ENCODE measurements at places on chromosomes 6 and 20.
A peak's percentile ranks its signal among the peaks of the same experiment; 100 is the strongest.

- no peak for DNase-seq
These were observed 250.8 kb upstream of the HTR1E start for GRCh38 chr6:86686496-86686895.

GRCh38 chr6:150680510-150680909 is 80.8 kb downstream of the PLEKHG1 start:
- DNase-seq = no peak

DNA sequence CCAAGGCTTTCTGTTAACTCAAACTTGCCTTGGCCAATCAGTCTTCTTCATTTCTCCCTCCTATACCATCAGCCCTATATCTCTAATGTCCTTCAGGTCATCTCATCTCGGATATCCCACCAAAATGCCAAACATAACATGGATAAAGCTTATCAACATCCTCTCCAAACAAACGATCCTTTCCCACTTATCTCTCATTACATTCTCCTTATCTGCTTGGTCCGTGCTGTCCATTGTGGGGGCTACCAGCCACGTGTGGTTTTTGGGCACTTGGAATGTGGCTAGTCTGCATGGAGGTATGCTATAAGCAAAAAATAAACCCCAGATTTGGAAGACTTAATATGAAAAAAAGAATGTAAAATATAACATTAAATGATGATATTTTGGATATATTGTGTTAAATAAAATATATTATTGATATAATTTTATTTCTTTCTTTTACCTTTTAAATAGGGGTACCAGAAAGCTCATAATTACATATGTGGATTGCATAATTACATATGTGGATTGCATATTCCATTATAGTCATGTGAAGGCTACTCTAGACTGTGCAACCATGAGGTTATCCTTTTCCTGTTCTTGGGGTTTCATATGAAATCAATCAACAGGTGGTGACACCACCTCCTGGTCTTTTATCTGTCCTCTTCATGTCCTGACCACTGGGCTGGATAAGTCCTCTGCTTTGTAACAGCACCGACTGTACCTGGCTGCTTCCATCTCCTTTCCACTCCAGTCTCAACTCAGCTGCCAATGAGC is 123.0 kb downstream of the CD83 start:
- no peak for DNase-seq

DNA sequence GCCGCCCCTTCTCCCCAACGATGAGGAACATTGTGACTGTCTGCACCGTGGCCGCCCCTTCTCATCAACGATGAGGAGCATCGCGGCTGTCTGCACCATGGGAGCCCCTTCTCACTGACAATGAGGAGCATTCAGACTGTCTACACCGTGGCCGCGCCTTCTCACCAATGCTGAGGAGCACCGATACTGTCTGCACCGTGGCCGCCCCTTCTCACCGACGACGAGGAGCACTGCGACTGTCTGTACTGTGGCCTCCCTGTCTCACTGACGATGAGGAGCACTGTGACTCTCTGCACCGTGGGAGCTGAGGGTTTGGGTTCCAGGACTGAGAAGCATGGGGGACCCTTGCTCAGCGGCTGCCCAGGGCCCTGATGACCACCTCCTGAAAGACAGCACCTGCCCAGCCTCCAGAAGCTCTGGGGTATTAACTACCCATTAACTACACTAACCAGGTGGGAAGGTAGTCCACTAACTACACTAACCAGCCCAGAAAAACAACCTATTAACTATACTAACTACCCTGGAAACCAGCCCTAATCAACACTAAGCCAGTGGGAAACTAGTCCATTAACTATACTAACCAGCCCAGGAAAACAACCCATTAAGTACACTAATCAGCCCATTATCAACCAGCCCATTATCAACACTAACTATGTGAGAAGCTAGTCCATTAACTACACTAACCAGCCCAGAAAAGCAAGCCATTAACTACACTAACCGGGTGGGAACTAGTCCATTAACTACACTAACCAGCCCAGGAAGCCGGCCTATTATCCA is 116.9 kb downstream of the TAF4 start:
- no peak for DNase-seq

- peak; percentile 28 for DNase-seq
These were observed 130.2 kb upstream of the AKIRIN2 start for GRCh38 chr6:87832025-87832825.

- DNase-seq = no peak
These were observed 54.7 kb downstream of the PHF20 start for GRCh38 chr20:35826397-35826998.

DNA sequence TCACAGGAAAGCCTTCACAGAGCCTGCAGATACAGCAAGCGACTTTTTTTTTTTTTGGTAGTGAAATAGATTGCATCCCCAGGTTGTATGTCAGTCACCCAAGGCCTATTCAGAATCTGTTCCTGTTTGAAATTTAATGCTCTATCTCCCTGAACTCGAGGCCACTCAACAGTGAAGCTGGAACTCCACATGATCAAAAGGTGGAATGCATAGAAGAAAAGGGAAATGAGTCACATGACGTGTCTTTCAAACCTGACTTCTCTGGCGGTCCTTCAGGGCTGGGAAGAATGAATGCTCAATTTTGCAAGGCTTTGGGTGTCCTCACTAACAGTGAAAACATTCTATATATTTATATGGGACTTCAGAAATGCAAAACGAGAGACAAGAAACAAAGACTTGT is 88.4 kb upstream of the B3GAT2 start:
- DNase-seq = no peak

DNA sequence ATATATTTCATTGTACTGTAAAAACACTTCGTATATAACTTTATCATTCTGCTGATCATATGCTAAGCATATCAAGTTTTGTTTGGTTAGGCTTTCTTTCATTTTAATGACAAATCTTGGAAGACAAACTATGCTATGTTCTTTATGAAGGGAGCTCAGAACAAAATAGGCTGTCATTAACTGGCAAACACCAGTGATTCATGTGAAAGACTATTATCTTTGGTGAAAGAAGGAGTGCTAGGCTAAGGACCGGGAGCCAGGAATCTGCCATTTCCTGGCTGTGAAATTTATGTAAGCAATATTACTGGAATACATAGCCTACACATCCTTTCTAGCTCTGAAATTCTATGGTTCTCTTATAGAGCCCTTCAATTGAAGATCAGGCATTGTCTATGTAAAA is 136.2 kb upstream of the CCN2 start:
- DNase-seq = no peak

GRCh38 chr6:26183237-26183580 is 96.0 kb downstream of the HFE start:
- DNase-seq = no peak

DNA sequence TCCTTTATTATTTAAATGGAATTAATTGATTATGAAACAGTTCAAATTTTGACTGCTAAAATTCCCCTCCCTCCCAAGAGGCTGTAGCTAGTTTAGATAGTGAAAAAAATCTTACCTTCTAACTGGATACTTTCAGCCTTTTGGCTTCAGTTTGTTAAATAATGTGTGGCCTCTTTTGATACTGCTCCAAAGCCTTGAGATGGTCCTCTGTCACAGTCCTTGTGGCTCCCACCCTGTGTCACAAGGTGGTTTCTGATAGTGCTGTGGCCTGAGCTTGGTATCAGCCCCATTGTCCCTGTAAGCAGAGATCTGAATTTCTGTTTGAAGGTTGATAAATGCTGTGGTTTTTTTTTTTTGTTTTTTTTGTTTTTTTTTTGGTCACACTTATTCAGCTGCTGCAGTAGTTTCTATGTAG is 20.8 kb downstream of the PANK2 start:
- DNase-seq = no peak

GRCh38 chr6:129186988-129187387 is 304.1 kb downstream of the LAMA2 start:
- no peak for DNase-seq

GRCh38 chr6:142481466-142481865 is 179.7 kb downstream of the ADGRG6 start:
- no peak for DNase-seq

DNA sequence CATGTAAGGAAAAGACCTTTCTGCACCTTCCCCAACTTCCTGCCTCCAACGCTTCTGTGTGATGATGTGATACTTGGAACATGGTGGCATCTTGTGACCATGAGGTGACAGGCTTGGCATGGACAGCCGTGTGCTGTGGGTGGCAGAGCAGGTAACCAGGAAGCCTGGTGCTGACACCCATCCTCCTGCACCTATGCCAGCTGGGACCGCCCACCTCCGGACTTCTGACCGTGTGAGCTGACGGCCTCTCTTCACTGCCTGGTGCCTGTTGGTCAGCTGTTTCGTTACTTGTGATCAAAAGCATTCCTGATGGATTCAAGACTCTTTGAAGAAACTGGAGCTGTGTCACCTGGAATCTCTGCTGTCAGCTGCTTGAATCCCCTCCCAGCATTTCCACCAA is 70.3 kb downstream of the TMEM242 start:
- no peak for DNase-seq

- no peak for DNase-seq
These were observed 109.7 kb downstream of the CDK19 start for GRCh38 chr6:110705543-110705942.

- no peak for DNase-seq
These were observed 126.6 kb downstream of the MTFR2 start for GRCh38 chr6:136123468-136123867.

- DNase-seq = no peak
These were observed 18.5 kb downstream of the VSTM2L start for GRCh38 chr20:37921341-37921929.

DNA sequence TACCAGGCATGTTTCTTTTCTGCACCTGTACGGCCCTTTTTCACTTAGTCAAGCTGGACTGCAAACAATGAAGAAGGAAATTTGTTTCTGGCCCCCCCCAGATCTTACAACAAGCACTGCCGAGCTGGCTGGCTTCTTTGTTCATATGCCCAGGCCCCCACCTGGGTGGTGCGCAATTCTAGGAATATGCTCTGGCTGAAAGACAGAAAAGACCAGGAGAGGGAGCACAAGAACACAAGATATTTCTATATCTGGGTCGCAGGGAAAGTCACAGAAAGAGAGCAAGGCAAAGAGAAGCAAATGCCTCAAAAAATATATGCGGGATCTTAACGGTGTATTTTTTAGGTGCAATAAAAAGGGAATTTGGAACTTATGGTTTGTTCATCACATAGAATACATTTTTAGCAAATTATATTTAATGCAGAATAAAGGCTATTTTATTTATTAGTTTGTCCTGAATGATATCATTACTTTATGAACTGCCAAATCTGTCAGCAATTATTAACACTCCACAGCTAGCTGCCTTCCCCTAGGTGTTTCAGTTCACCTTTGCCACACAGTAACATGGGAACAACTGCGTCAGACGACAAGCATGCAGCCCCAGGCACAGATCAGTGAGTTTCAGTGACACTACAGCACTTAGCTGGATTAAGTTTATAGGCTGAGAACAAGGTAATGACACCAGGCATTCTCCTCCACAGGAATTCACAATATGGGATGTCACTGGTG is 76.5 kb downstream of the GJA10 start:
- peak; percentile 8 for DNase-seq

DNA sequence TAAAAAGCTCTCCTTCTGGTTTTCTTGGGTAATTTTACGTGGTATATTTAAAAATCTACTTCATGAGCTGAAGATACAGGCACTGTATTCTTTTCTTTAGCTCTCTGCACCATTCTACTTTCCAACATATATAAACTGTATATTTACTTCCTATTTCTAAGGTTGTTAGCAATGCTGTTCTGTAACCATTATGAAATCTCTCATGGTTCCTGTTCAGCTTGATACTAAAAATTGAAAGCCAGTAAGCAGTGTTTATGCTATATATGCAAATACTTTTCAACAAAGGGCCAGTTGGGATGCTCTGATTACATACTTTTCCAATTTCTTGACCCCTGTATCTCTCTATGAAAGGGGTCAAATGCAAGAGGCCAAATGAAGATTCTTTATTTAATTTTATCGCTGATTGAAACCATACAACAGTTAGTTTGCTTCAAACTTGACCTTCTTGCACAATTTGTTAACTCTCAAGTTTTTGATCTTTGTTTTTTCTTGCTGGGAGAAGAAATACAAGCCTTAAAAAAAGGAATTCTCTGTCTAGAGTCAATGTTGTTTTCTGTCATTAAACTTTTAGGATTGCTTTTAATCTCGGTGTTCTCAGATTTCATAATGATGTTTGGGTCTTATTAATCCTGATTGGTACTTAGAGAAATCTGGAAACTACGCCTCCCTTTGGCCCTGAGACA is 223.2 kb downstream of the PRL start:
- no peak for DNase-seq

DNA sequence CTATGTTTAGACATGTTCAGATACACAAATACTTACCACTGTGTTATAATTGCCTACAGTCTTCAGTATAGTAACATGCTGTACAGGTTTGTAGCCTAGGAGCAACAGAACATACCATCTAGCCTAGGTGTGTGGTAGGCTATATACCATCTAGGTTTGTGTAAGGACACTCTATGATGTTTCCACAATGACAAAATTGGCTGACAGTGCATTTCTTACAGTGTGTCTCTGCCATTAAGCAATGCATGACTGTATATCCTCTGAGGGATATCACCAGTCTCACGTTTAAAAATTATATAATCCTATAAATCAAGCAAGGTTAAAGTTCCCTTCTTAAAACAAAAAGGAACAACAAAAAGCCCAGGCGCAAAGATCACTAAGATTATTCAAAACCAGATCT is 352.2 kb downstream of the BTBD9 start:
- no peak for DNase-seq

- no peak for DNase-seq
These were observed 104.8 kb upstream of the NEDD9 start for GRCh38 chr6:11337306-11337705.

GRCh38 chr6:134420614-134421181 is 102.8 kb upstream of the SGK1 start:
- no peak for DNase-seq

GRCh38 chr20:17442588-17442987 is 88.6 kb downstream of the BFSP1 start:
- no peak for DNase-seq

DNA sequence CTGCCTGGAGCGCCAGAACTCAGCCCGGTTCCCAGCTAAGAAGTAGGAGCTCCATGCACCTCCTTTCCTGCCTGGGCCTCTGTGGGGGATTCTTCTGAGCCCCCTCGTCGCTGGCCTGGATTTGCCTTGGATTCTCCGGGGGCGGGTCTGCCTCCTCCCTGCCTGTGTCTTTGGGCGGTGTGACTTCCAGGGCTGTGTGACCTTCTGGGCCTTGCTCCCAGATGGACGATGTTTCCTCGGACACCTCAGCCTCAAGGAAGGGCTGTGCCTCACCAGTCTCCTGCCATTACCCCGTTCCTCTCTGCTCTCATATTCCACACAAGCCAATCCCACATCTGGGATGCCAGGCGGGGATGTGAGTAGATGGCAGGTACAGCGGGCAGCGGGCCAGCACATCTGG is 76.8 kb downstream of the ERMARD start:
- DNase-seq = no peak

GRCh38 chr6:50124572-50124971 is 74.8 kb upstream of the DEFB112 start:
- no peak for DNase-seq

Data from central memory CD4-positive, alpha-beta T cell (primary cell).